SHP77 (cell line): ENCODE measurements at places on chromosomes 11 and 22.

- no peak for DNase-seq
Observed at GRCh38 chr11:121614636-121615240, 162.0 kb upstream of the SORL1-AS1 start.

GRCh38 chr11:106187860-106188456 lies 110.5 kb downstream of the AASDHPPT start:
- DNase-seq, result no peak

DNA sequence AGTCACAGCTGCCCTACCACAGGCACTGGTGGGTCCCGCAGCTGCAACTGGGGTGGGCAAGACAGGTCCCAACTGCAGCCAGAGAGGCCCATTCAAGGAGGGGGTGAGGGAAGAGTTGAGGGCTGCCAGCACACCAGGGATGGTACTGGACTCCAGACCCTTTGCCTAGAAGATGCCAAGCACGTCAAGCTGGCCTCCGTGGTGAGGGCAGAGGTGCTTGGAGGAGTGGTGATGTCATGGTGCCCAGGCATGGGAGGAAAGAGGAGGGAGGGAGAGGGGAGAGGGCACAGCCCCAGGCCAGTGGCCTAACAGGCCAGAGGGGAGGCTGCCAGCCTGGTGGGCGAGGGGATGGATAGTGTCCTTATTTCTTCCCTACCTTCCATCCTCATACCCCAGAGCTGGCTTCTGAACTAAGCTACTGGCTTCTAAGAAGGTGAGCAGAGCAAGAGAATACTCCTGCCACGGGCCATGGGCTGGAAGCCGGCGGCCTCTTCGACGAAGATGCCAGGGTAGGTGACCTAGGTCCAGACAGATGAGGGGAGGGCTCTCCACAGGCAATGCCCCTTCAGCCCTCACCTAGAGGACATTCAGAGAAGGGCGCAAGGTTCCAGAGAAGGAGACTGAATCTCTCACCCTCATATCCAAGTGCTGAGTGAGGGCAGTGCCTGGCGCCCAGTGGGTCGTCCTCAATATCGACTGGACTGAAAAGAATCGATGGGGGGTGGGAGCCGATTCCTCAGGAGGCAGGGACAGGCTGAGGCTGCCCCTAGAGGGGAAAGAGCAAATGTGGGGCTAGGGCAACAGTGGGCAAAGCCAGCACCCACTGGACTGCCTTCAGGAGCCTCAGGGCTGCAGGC lies 1.8 kb downstream of the SYT7 start:
- DNase-seq, result no peak

GRCh38 chr11:68302256-68302655 lies 10.1 kb upstream of the LRP5 start:
- DNase-seq, result no peak

GRCh38 chr11:12174128-12174476 lies 63.7 kb downstream of the MICAL2 start:
- DNase-seq, result no peak

- no peak for DNase-seq
Observed at GRCh38 chr11:127485541-127485940, 485.0 kb upstream of the KIRREL3 start.

GRCh38 chr11:123601743-123602142 lies 52.7 kb downstream of the SCN3B start:
- DNase-seq, result no peak

DNA sequence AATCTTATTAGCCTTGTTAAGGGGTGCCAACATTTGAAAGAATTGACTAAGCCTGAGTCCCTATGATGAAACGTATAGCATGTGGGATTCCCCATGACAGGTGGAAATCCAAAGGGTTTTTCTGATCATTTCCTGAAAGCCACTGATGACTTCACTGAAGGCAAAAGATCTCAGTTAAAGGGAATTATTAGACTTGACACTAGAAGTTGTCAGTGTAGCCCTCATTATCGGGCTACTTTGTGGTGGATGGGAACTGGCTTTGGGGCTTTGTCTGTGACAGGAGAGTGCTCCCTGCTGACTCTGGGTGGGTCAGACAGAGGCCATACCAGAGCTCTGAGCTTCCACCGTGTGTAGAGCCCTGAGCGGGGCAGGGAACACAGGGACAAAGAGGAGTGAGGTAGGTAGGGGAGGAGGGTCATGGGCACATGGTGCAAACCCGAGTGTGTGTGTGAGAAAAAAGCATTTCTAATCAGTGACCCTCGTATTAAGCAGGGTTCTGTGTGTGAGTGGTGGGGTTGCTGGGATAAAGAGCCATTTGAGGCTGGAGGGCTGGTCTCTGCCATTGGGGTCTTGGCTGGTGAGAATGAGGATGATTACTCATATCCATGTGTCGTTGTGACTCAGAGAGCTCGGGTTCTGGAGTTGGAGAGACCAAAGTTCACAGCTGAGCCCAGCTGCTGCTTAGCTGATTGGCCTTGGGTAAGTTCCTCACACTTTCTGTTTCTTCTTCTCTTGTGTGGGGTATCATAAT lies 101.1 kb downstream of the GRIK4 start:
- no peak for DNase-seq

DNA sequence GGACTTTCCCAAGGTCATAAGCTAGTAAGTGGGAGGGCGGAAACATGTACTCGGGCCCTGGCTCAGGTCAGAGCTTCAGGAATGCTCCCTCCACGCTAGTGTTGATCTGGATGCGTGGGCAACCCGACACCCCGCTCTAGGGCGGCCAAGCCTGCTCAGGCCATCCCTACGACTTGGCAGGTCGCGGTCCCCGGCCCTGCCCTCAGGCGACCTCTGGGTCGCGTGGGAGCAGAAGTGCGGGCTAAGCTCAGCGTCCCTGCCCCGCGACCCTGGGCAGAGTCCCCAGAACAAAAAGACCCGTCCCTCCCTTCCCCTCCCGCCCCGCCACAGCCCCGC lies 781 bp upstream of the TEF start:
- peak; percentile 78 for DNase-seq

DNA sequence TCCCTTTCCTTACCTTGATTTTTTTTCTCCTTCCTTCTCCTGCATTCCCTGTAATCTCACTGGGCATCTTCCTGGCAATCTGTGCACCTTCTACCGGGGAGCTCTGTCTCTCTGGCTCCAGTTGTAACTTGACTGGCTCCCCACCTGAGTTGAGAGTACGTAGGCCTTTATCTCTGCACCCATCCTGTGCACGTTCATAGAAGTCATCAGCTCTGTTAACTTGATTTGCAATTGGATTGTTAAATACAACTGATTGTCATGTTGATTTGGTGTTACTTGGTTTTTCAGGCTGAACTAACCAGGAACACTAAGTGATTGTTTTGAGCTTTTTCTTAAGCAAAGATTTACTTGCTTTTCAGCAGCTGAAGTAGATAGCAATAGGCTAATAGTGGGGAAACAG lies 11.8 kb downstream of the SWAP70 start:
- DNase-seq, result no peak

- no peak for DNase-seq
Observed at GRCh38 chr11:61927501-61927900, 10.1 kb upstream of the RAB3IL1 start.

DNA sequence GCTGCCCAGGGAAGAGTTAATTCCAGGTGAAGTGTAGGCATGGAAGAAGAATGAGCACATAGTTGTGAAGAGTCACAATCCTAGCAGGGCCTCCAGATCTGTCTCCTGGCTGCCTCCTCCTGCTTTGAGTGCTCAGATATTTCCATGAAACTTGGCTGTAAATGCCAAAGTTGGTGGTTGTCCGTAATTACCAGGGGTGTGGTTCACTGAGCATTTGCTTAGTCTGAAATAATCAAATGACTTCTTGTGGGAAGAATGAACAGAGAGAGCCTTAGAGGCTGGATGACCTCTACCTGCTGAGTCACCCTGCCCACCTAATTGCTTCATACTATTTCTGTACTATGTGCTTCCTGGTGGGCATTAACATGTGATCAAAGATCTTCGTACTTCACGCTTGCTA lies 50.9 kb downstream of the APIP start:
- no peak for DNase-seq

DNA sequence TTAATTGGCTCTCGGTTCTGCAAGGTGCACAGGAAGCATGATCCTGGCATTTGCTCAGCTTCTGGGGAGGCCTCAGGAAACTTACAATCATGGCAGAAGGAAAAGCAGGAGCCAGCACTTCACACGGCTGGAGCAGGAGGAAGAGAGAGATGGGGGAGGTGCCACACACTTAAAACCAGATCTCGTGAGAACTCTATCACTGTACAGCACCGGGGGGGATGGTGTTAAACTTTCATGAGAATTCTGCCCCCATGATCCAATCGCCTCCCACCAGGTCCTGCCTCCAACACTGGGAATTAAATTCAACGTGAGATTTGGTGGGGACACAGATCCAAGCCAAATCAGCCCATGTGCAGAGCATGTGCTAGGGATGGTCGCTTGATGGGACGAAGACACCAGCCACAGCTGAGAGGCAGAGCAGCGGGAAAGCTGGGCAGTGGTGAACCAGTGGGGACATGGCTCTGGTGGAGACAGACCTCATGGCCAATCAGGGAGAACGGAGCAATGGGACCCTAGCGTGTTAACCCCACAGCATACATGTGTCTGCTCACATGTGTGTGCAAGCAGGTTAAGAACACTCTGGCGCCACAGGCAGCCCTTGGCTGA lies 6.2 kb downstream of the TANGO2 start:
- no peak for DNase-seq

GRCh38 chr11:101617735-101618332 lies 34.0 kb upstream of the TRPC6 start:
- no peak for DNase-seq

- DNase-seq, result peak; percentile 67
Observed at GRCh38 chr22:43823353-43823908, 11.3 kb upstream of the EFCAB6 start.

- no peak for DNase-seq
Observed at GRCh38 chr11:100860318-100861155, 173.4 kb downstream of the ARHGAP42 start.

GRCh38 chr11:79052544-79052943 lies 388.3 kb downstream of the TENM4 start:
- DNase-seq, result peak; percentile 14

DNA sequence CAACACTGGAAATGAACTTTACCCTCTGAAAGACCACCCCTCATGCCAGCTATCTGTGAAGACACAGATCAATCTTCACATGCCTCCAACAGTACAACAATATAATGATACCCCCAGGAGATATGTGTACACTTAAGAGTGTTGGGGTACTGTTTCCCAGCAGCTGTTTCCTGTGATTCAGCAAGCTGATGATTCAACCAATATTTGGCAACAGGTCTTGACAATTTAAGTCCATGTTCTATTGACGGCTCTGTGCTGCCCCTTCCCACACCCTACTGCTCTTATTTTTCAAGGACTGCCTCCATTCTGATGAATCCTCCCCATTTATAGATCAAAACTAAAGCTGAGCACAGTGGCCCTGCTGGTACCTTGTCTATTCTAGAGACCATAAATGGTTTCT lies 6.6 kb downstream of the SNX19 start:
- no peak for DNase-seq

- no peak for DNase-seq
Observed at GRCh38 chr11:93072229-93072914, 102.9 kb downstream of the MTNR1B start.

DNA sequence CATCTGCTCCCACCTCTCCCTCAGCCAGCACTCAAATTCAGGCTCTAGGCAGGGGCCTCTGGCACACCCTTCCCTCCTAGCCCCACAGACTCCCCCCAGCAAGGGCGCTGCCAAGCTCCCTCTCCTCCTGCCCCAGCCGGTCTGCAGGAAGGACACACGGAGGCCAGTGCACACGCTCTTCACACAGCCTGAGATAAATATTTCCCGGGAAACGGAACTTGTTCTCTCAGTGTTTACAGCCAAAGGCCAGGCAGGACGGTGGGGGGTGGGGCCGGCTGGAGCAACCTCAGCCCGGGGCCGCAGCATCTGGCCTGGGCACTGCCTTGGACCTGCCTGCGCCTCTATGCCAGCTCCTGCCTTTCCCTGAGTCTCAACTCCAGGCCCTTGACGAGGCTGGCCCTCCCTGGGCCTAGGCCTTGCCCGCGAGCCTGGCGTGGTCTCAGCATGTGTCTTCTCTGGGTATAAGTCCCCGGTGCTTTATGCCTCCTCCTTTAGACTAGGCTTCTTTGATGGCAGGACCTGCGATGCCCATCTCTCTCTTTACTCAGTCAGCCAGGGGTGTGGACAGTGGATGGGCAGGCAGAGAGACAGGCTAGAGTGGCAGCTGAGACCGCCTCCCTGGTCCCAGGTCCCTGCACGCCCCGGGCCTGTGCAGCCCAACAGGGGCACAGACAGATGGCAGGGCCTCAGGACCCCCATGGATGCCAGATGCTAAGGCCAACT lies 48.4 kb downstream of the PDE2A start:
- no peak for DNase-seq

DNA sequence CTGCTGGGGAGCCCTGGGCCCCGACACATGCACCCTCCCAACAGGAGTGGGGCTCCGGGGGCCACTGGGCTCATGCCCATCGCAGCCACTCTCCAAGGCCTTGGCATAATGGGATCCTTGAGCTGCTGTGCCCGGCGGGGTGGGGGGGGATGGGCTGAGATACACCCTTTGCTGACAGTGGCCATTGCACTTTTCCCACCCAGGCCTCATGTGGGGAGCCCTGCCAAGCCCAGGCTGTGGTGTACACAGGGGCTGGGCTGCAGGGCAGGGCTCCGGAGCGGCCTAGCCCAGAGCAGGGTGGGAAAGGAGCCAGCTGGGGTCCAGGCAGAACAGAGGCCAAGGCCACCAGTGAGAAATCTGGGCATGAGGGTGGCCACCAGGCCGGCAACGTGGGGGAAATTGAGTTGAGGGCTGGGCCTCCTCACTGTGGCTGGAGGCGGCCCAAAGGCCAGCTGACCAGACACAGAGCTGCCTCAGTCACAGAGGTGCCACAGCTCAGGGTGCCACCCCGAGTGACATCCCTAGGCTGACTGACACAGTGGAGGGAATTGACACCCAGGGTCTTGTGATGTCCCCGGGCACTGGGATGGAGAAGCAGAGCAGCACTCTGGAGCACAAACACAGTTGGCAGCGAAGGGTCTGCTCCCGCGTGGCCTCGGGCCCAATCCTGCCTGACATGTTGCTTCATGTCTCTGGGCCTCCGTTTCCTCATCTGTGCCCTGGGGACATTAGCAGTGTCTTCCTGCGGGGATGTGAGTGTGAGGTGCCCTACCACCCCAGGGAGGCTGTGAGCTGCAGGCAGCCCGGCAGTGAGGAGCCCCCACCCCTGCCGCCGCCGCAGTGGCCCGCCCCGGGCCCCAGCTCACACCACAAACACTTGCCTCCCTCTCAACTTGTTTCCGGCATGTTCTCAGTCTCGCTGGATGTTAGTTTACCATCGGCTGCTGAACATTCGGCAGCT lies 30.4 kb downstream of the RTN4R start:
- no peak for DNase-seq

DNA sequence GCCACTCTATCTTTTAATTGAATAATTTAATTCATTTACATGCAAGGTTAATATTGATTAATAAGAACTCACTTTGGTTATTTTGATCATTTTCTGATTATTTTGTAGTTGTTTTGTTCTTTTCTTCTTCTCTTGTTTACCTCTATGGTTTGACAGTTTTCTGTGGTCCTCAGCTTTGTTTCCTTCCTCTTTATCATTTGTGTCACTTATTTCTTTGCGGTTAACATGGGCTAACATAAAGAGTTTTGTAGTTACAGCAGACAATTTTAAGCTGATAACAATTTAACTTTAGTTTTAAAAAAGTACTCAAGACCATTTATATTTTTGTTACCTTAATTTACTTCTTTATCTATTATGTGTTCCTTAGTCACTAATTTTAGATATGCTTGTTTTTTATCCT lies 1032.8 kb upstream of the RAG2 start:
- no peak for DNase-seq

- DNase-seq, result peak; percentile 51
Observed at GRCh38 chr11:31641477-31642062, 132.0 kb downstream of the ELP4 start.
